Globus pallidus (tissue), 1 donor: ENCODE measurements at places on chromosomes 7 and 10.

GRCh38 chr10:48758411-48758810 lies 73.7 kb downstream of the WDFY4 start:
- DNase-seq: no peak

GRCh38 chr10:117360016-117360415 lies 15.2 kb downstream of the PDZD8 start:
- DNase-seq: no peak

GRCh38 chr7:7707806-7708205 lies 10.6 kb downstream of the RPA3 start:
- DNase-seq: no peak

DNA sequence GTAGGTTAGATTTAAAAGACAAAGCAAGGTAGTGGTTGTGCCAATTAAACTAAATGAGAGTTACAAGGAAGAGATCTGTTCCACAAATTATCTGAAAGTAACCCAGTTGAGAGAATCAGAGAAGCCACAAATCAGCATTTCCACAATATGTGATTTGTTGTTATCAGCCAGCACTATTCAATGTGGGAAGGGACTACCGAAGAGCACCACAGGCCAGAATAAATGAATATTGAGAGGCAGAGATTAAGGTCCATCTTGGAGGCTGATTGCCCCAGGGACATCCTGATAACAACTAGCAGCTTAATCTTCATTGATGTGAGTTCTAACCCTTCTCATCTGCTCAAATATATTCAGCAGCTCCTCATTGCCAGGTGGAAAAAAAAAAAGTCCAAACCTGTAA lies 367.6 kb downstream of the MALRD1 start:
- no peak for DNase-seq

GRCh38 chr7:137091396-137091795 lies 222.9 kb downstream of the CHRM2 start:
- DNase-seq: no peak

- DNase-seq: peak; percentile 44
Observed at GRCh38 chr7:33757563-33758165, 147.7 kb upstream of the BMPER start.

- no peak for DNase-seq
Observed at GRCh38 chr10:117967149-117967650, 79.5 kb downstream of the RAB11FIP2 start.

DNA sequence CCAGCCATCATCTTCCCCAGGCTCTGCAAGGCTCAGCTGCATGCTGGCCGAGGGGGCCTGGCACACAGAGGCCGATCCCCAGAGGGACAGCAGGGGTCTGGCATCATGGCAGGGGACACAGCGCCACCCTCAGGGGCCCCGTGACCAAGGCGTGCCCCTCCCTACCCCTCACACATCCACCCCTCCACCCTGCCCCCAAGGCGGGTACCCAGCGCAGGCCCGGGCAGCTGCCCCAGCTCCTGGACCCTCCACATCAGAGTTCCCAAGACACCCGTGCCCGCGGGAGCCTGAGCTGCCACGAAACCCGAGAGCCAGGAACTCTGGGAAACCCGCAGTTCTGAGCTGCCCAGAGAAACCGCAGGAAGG lies 46.5 kb upstream of the TNRC18 start:
- no peak for DNase-seq

DNA sequence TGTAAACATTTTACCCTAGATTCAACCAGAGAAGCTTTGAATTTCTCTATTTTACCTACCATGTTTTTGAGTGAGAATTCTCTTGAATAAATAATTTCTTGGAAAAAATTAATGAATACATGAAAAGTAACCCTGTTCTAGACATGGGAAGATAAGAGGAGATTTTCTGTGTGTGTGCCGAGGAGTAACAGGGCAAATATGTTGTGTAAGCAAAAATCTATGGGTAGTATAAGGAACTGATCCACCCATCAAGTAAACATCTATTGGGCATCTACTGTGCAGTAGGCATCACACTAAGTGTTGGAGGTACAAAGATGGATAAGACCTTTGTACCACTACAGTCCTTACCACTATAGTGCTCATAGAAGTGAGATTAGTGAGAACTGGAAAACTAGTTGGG lies 8.2 kb upstream of the NXPH1 start:
- no peak for DNase-seq
